ENCODE measurements at places on chromosomes 4 and X.

- DNase-seq, result no peak
Observed at GRCh38 chrX:68953331-68953730, 124.5 kb downstream of the EFNB1 start.

- DNase-seq, result no peak
Observed at GRCh38 chrX:29662101-29662500, 553.3 kb upstream of the MAGEB2 start.

DNA sequence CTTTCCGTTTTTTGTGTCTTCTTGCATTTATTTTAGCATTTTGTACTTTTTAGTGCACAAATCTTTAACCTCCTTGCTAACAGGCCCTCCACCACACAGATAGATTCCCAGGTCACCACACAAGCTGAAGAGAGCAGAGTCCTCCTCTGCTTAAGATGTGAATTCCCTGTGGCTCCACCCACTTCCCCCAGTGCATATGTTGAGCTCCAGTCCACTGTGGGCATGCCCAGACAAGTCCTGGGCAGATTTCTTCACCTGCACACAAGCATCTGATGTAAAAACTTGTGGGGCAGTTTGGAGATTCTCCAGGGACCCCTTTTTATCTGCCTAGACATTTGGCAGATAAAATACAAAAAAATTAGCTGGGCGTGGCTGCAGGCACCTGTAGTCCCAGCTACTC, 19.8 kb upstream of the PASD1 start:
- no peak for DNase-seq

- no peak for DNase-seq
Observed at GRCh38 chr4:95835672-95836071, 4.2 kb upstream of the PDHA2 start.

GRCh38 chr4:175190654-175191053, 272.5 kb downstream of the ADAM29 start:
- no peak for DNase-seq

- no peak for DNase-seq
Observed at GRCh38 chr4:134072137-134072536, 129.5 kb downstream of the PABPC4L start.

DNA sequence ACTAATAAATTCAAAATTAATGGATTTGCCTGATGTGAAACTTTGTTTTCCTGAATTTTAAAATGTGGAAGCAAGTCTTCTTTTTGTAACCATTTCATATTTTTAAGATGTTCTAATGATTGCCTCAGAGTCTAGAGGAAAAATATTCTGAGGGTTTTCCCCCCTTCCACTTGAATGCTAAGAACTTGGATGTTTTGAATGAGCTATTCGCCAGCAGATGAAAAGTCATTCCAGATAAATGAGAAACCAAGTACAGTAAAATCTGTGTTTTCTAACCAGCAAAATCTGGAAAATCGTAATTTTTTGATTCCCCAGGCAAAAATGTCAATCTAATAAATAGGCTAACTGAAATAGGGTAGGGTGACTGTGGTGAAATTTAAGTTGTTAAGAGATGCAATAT, 45.6 kb downstream of the SLIT2 start:
- no peak for DNase-seq
